ENCODE measurements at places on chromosomes 3 and 15.

DNA sequence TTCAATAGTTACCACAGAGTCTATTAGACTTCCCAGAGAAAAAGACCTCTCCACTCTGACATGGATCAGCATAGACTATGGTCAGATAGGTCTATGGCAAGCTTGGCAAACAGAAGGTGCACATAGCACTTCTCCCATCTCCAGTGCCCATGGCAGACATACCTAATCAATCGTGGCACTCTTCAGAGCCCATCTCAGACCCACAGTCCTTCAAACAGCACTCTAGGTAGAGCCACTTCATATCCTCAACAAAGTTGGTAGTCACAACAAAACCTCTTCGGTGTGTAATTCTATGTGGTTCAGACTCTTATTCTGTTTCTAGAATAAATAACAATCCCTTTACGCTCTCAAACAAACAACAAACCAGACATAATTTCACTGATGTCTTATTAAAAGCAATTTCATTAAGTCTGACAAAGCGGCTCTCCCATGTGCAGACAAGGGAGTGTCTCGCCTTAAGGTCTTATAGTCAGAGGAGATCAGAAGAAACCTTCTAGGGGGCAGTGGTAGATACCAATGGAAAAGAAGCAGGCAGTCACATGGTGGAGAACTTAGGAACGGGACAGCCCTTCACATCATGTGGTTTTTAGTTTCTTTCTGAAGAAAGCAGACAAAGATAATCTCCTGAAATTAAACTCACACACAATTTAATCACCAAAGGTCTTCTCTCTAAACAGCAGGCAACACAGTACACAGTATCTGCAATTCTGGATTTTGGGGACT, 483.4 kb downstream of the FOXP1 start:
- no peak for DNase-seq

DNA sequence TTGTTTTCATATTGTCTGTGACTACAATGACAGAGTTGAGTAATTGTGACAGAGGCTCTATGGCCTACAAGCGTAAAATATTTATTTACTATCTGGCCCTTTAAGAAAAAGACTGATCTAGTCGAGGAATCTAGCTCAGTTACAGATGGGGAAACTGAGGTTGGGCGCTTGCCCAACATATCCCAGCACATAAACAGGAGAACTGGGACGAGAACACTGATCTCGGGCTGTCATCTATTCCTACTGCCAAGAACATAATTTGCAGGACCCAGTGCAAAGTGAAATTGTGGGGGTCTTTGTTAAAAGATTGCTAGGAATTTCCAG, 1.9 kb downstream of the FES start:
- no peak for DNase-seq

DNA sequence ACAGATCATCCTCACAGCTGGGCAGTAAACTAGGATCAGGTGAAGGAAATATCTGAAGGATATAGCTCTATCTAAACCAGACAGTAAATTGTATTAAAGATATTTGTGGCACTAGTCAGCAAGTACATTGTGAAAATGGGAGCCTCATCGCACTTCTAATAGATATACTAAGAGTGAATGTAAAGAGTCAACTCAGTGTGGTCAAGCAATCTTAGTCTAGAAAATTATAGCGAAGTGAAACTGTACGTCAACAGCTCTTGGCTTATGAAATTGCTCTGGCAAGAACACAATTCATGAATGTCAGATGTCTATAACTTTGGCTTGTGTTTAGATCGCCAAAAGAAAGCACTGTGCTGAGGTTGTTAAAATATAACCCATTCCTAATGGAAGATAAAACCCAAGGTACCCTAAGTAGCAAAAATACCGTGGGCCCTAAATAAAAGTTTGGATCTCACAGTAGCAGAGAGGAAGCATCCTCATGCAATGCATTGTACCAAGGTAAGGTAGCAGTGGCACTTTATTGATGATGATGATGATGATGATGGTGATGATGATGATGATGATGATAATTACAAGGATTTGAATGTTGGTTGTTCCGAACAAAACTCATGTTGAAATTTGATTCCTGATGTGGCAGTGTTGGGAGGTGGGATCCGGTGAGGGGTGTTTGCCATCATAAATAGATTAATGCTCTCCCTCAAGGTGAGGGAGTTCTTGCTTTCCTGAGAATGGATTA, 228.5 kb downstream of the UNC13C start:
- no peak for DNase-seq

- DNase-seq = no peak
Measured at GRCh38 chr3:114569186-114569585, 275.4 kb downstream of the TIGIT start.

DNA sequence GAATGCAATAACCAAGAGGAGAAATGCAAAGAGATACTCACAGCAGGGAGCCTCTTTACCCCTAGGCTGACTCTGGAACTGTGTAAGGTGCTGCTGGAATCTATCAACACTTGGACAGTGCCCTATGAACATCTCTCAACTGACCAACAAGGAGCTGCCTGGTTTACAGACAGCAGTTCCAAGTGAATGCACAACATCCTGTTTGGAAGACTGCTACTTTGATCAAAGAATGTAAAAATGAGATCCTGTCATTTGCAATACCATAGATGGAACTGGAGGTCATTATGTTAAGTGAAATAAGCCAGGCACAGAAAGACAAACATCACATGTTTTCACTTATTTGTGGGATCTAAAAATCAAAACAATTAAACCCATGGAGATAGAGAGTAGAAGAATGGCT, 136.3 kb downstream of the IMPG2 start:
- no peak for DNase-seq

- no peak for DNase-seq
Measured at GRCh38 chr3:87805670-87806069, 253.1 kb downstream of the CGGBP1 start.

- no peak for DNase-seq
Measured at GRCh38 chr3:170038434-170039110, 777 bp downstream of the GPR160 start.

GRCh38 chr3:53818221-53819162, 27.7 kb downstream of the CHDH start:
- no peak for DNase-seq

DNA sequence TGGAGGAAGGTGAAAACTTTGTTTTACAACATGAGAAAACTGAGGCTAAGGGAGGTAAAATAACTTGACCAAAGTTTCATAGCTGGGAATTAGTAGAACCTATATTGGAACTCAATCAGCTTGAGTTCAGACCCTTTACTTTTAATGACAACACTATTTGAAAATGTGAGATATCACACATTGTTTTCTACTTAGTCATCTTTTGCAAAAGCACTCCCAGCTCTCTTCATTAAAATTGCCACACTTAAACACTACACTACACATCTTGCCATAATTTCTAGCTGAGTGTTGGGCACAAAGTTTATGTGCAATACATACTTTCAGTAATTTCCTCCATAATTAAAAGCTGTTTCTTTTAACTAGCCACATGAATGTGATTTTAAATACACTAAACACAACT, 230.4 kb upstream of the DCBLD2 start:
- DNase-seq = no peak

GRCh38 chr3:141905129-141905528, 28.7 kb downstream of the ATP1B3 start:
- DNase-seq = no peak

GRCh38 chr3:51715977-51716294, 9.1 kb downstream of the GRM2 start:
- DNase-seq = no peak

DNA sequence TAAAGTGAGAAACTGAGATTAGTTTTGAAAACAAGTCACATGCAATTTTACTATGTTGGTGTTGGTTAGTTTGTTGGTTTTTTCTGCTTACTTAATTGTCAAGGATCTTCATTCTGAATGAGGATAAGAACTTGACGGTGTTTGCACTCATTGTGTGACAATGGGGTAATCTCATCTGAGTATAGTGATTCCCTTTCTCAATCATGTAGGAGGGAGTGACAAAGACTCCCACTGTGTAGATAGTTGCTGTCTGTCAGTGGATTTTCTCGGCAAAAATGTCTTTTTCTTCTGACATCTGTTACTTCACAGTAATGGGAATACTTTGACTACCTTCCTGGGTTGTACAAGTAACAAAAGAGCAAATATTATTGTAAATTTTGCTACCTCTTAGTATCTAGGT, 23.5 kb downstream of the KCNH8 start:
- DNase-seq = no peak

GRCh38 chr3:126935756-126936509, 47.0 kb upstream of the PLXNA1 start:
- no peak for DNase-seq

- no peak for DNase-seq
Measured at GRCh38 chr15:67879440-67880129, 39.7 kb upstream of the RNU6-1 start.

Measured in brain microvascular endothelial cell (primary cell).